ENCODE measurements at places on chromosomes 3 and 15. TPM values are rescaled to one million over a fixed set of nuclear protein-coding genes. Genes with fewer than 3 reads are reported as not detected.

POPDC2 gene
- total RNA-seq = 2.4 TPM

RARRES1 gene
- not detected for total RNA-seq

ST3GAL6 gene
- not detected for total RNA-seq

SNX22 gene
- total RNA-seq = 0.68 TPM

A4GNT gene
- total RNA-seq = not detected

GATA2 gene
- 0.08 TPM for total RNA-seq

TPRG1 gene
- total RNA-seq = 9.7 TPM

- DNase-seq = no peak
- no peak overlapping the region for H3K4me3 ChIP-seq
- H3K4me1 ChIP-seq = peaks cover 5% of the 10 kb centered on the region
- no peak overlapping the region for H3K27ac ChIP-seq
- H3K36me3 ChIP-seq = peaks cover 4% of the 10 kb centered on the region
These were observed 58.0 kb downstream of the IGF1R start for GRCh38 chr15:98706387-98706786.

GRCh38 chr3:20080956-20081554 is 40.8 kb downstream of the KAT2B start:
- H3K27me3 ChIP-seq = no peaks in the 10 kb centered on the region
- H3K4me1 ChIP-seq = peaks cover 39% of the 10 kb centered on the region
- peak overlapping the region; percentile 66 for H3K27ac ChIP-seq
- peak; percentile 41 for DNase-seq
- H3K4me3 ChIP-seq = no peak overlapping the region

DNA sequence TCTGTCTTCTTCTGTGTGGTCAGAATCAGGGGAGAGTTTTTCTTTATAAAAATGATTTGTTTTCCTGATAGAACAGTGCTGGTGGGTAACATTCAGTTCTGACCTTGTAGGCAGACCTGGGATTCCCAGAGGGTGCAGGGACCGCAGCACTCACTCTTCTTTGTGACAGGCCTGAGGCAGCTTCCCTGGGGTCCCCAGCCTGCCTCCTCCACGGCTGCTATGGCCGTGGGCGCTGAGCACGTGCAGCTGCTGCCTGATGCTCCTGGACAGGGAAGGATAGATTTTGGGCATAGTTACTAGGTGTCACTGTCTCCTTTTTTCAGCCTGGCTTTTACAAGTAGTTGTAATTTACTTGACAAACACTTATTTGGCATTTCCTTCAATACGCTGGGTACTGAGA is 39.1 kb downstream of the CACNA1D start:
- no peak overlapping the region for H3K27ac ChIP-seq
- no peaks in the 10 kb centered on the region for H3K36me3 ChIP-seq
- DNase-seq = no peak
- H3K4me1 ChIP-seq = no peaks in the 10 kb centered on the region
- no peak overlapping the region for H3K4me3 ChIP-seq

GRCh38 chr15:27549746-27550145 is 549.4 kb downstream of the OCA2 start:
- no peaks in the 10 kb centered on the region for H3K27me3 ChIP-seq
- DNase-seq = no peak
- H3K4me1 ChIP-seq = no peaks in the 10 kb centered on the region
- H3K4me3 ChIP-seq = no peak overlapping the region
- H3K36me3 ChIP-seq = no peaks in the 10 kb centered on the region

DNA sequence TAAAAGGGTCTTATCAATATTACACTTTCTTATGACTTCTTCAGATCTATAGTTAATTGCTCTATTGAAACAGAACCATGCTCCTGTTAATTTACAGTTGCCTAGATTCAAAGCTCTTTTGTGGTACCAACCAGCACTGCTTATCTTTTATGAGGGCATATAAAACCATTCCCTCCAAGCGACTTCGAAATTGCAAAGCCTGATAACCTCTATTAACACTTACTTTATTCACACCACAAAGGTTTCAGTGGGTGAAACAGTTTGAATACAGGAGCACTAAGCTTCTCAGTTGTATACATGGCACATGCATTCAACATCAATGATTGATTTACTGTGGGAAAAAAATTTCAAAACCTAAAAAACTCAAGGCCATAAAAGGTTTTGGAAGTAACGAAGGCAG is 74.9 kb upstream of the PPIB start:
- peaks cover 37% of the 10 kb centered on the region for H3K36me3 ChIP-seq
- H3K27ac ChIP-seq = no peak overlapping the region
- H3K4me1 ChIP-seq = peaks cover 13% of the 10 kb centered on the region
- no peak for DNase-seq
- no peaks in the 10 kb centered on the region for H3K27me3 ChIP-seq

DNA sequence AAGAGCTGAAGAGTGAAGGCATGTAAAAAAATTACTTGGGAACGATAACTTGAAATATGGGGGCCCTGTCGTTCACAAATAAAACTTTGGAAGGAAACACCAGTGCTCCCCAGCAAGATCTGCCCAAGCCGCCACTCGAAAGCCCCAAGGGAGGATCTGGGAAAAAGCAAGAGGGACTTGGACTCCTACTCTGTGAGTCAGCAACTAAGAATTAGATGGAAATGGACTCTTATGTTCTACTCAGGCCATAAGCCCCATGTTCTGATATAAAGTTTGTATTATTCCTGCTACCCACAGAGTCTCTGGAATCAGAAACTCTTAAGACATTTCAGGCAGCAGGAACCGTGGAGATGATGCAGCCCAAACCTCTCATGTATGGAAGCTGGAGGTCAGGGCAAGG is 75.7 kb downstream of the ITGB5 start:
- no peaks in the 10 kb centered on the region for H3K4me1 ChIP-seq
- DNase-seq = no peak
- H3K4me3 ChIP-seq = no peak overlapping the region
- no peaks in the 10 kb centered on the region for H3K36me3 ChIP-seq
- H3K27me3 ChIP-seq = peaks cover 19% of the 10 kb centered on the region

DNA sequence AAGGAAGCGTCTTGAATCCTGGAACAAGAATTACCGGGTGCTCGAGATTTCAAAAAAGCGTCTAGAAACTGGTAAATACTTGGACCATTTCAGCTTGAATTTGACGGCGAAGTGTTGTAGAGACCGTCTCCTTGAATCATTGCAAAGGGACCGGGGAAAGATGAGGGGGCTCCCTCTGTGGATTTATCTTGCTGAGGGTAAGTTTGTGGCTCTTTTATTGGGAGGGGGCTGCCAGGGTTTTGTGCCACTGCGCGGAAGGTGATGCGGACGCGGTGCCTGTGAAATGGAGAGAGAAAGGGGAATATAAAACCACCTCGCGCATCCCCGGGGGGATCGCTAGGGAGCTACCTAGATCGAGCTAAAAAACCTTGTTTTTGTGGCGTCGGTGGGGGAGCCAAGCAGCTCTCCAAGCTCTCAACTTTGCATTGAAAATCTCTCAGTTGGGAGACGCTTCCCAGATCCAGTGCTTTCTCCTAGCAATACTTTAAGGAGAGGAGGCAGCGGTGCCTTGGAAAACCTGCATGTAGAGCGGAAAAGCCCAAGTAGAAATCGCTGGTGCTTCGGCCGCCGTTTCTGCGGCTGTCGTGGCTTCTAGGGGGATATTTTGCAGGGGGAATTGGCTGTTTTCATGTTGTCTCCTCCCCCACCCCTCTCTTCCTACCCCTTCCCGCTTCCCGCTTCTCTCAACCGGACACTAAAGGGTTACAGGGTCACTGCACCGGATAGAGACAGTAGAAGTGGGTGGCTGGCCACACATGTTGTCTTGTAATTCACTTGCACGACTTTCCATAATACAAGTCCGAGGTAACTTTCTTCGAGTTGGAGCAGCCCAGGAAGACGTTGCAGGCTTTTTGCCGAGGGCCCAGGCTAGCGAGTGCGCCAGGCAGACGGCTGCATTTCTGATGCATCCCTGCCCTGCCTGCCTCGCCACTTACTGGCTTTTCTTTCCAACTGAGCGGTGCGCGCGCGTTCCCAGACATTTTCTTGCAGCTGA is 187.6 kb downstream of the NLGN1 start:
- H3K27me3 ChIP-seq = peaks cover 19% of the 10 kb centered on the region
- H3K27ac ChIP-seq = no peak overlapping the region
- H3K4me1 ChIP-seq = peaks cover 2% of the 10 kb centered on the region
- no peak overlapping the region for H3K4me3 ChIP-seq
- no peaks in the 10 kb centered on the region for H3K36me3 ChIP-seq
- no peak for DNase-seq

DNA sequence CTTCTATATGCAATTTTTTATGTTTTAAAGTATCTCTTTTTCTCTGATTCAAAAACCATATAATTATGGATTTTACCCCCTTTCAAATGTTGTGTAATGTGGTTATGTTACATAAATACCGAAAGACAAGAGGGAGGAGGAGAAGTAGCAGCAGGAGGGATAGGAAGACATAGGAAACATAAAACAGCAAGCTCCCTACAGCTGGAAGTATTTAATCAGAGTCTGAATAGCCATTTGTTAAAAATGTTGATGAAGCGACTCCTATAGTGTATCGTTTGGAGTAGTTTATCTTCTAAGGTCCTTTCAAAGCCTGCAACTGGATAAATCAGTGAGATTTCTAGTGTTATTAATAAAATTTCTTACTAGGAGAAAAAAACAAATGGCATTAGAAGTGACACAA is 598.1 kb upstream of the GOLIM4 start:
- H3K4me1 ChIP-seq = no peaks in the 10 kb centered on the region
- no peak overlapping the region for H3K27ac ChIP-seq
- H3K36me3 ChIP-seq = no peaks in the 10 kb centered on the region

- H3K36me3 ChIP-seq = peaks cover 64% of the 10 kb centered on the region
- H3K4me1 ChIP-seq = peaks cover 95% of the 10 kb centered on the region
- peak overlapping the region; percentile 97 for H3K27ac ChIP-seq
- no peaks in the 10 kb centered on the region for H3K27me3 ChIP-seq
- peak overlapping the region; percentile 54 for H3K4me3 ChIP-seq
- peak; percentile 66 for DNase-seq
These were observed 25.0 kb downstream of the TGFBR2 start for GRCh38 chr3:30631243-30631904.
